GM23248 (cell line): ENCODE measurements at places on chromosomes 12 and 14. TPM values are rescaled to one million over a fixed set of nuclear protein-coding genes. Genes with fewer than 3 reads are reported as not detected.

- peak; percentile 61 for DNase-seq
Observed at GRCh38 chr14:64541261-64541971, 875 bp downstream of the HSPA2 start.

DNA sequence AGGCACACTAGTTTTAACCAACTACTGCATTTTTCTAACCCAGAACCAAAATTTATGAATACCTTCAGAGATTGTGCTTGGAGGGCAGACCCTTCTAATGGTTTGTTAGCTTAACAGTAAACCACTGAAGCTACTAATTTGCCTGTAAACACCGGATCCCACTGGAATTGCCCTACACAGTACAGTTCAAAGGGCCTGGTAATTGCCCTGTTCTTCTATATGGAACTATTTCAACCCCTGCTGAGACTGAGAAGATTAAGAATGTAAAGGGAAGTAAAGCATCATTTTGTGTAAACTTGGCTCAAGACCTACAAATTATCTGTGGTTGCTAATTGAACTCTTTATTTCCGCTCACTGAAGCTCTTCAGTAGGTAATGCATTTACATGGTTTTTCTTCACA is 468.1 kb downstream of the NPAS3 start:
- no peak for DNase-seq

- DNase-seq: peak; percentile 26
Observed at GRCh38 chr12:116662612-116663144, 75.2 kb downstream of the SPRING1 start.

DNA sequence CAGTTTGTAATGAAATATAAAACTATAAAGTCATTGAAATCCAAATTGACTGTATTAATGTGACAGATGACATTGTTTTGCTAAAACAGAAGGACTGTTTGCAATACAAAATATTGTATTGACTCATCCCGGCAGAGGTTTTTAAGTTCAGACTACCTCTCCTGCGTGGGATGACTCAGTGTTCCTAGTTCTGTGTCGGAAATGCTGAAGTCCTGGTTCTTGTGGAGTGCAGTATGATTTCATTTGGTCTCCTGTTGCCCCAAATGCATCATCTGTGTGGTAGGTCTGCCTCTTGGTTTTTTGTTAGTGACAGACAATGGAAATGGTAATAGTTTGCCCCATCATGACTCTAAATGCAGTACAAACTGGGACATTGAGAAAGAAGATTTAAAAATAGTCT is 27.8 kb downstream of the PELI2 start:
- peak; percentile 89 for DNase-seq

- no peak for DNase-seq
Observed at GRCh38 chr12:126582231-126582630, 1517.0 kb downstream of the AACS start.

GRCh38 chr12:1779783-1780182 is 40.6 kb upstream of the LRTM2 start:
- DNase-seq: peak; percentile 45

The HOXC10 gene
- not detected in 2 replicates for total RNA-seq

- peak; percentile 9 for DNase-seq
Observed at GRCh38 chr14:24542346-24542936, 33.6 kb downstream of the CTSG start.

The PLEKHG7 gene
- not detected in 2 replicates for total RNA-seq

DNA sequence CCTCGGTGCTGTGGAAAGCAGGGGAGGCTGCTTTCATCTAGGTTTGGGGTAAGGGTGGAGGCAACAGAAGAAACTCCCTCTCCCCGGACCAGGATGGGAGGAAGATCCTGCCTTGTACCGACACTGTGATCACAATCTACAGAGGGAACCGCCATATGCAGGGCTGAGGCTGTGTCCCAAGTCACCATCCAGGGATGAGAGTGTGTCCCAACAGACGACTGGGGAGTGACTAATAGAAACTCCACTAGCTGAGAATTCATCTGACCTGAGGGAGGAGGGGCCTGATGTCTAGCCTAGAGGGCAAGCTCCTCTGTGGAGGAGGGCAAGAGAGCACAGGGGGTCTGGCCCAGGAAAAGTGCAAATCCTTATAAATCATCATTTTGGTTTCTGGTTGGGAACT is 172.4 kb downstream of the CALM1 start:
- DNase-seq: no peak

GRCh38 chr14:106442857-106443256 is 916.5 kb downstream of the TMEM121 start:
- no peak for DNase-seq

The ZDHHC22 gene
- total RNA-seq: not detected in 2 replicates
